ENCODE measurements at places on chromosomes 16 and 17. TPM values are rescaled to one million over a fixed set of nuclear protein-coding genes. Genes with fewer than 3 reads are reported as not detected.

DNA sequence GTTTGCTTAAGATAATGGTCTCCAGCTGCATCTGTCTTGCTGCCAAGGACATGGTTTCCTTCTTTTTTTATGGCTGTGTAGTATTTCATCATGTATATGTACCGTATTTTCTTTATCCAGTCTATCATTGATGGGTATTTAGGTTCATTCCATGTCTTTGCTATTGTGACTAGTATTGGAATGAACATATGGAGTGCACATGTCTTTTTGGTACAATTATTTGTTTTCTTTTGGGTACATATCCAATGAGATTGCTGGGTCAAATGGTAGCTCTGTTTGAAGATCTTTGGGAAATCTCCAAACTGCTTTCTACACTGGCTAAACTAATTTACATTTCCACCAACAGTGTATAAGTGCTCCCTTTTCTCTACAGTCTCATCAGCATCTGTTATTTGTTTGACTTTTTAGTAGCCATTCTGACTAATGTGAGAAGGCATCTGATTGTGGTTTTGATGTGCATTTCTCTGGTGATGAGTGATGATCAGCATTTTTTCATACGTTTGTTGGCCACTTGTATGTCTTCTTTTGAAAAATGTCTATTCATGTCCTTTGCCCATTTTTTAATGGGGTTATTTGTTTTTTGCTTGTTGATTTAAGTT lies 66.2 kb downstream of the TNFRSF13B start:
- H3K27me3 ChIP-seq, result no peaks in the 10 kb centered on the region
- H3K36me3 ChIP-seq, result no peaks in the 10 kb centered on the region
- no peak overlapping the region for H3K27ac ChIP-seq
- H3K4me3 ChIP-seq, result no peak overlapping the region
- peaks cover 4% of the 10 kb centered on the region for H3K4me1 ChIP-seq

DNA sequence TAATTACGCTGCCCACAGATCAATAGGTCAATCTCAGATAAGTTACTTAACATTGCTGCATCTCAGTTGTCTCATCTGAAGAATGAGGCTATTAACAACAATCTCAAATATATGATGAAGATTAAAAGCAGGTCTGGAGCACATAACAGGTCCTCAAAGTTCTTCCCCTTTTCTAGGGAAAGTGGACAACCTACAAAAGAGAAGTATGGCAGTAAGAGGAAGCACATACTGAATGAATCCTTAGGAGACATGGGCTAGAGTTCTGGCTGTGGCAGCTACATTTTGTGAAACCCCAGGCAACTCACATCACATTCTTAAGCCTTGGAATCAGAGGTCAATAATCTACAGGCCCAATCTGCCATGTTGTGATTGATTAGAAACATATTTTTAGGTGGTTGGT lies 180.6 kb downstream of the PCTP start:
- H3K27ac ChIP-seq, result no peak overlapping the region
- DNase-seq, result no peak
- H3K4me1 ChIP-seq, result peaks cover 2% of the 10 kb centered on the region
- no peaks in the 10 kb centered on the region for H3K27me3 ChIP-seq

- peaks cover 92% of the 10 kb centered on the region for H3K36me3 ChIP-seq
- no peak overlapping the region for H3K27ac ChIP-seq
- H3K27me3 ChIP-seq, result no peaks in the 10 kb centered on the region
- H3K4me1 ChIP-seq, result no peaks in the 10 kb centered on the region
- no peak for DNase-seq
These were observed 66.9 kb upstream of the GSG1L start for GRCh38 chr16:28130099-28131088.

TPSD1 gene
- not detected for total RNA-seq

ARHGAP44 gene
- 9.9 TPM for total RNA-seq

GRCh38 chr17:34709158-34709754 lies 129.9 kb downstream of the TMEM132E start:
- no peak overlapping the region for H3K4me3 ChIP-seq
- H3K4me1 ChIP-seq, result no peaks in the 10 kb centered on the region
- peak; percentile 17 for DNase-seq
- H3K27ac ChIP-seq, result no peak overlapping the region
- H3K36me3 ChIP-seq, result no peaks in the 10 kb centered on the region

DNAI2 gene
- not detected for total RNA-seq

DNA sequence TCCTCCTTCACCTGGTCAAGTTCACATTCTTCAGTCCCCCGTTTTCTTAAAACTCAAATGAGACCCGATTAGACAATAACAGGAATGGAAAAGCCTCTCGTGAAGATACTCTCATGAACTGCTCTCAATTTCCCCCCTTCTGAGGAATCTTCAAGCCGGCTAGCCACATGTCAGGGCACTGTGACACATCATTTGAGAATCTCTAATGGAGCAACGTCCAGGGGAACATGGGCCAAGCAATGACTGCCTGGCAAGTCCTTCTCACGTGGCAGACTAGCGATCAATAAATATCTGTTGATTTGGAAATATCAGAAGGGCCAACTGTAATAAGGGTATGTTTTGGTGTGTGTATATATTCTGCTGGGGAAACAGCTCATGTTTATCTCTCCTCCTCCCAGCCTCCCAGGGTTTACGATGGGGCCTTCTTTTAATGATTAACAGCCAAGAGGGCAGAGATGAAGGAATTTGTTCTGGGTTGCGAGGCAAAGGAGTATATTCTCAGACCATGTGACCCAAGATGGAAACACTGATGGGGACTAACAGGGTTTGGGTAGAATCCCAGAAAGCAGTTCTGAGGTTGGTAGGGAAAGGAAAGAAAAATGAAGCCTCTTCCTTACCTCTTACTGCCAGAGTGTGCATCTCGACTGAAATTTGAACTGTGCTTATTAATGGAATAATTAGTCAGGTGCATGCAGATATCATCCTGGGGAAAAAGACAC lies 21.4 kb downstream of the TTLL6 start:
- no peak overlapping the region for H3K27ac ChIP-seq
- no peaks in the 10 kb centered on the region for H3K27me3 ChIP-seq
- H3K36me3 ChIP-seq, result no peaks in the 10 kb centered on the region
- H3K4me1 ChIP-seq, result no peaks in the 10 kb centered on the region
- no peak overlapping the region for H3K4me3 ChIP-seq
- DNase-seq, result no peak

DNA sequence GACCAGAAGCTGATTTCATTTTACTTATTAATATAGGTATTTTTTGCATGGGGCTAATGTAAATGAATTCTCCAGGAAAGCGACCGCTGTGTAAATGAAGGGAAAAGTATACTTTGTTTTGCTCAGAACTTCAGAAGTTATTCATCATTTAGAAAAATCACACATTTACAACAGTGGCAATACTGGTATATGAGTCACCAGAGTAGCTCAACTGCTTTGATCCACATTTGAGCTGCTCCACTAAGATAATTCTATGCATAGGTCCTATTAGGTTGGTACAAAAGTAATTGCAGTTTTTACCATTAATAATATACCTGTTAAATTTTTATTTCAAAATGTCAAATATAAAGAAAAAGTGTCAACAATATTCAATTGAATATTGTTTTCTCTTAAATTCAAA lies 22.9 kb upstream of the DYNLRB2 start:
- H3K27ac ChIP-seq, result no peak overlapping the region
- H3K36me3 ChIP-seq, result no peaks in the 10 kb centered on the region
- no peaks in the 10 kb centered on the region for H3K27me3 ChIP-seq
- H3K4me1 ChIP-seq, result no peaks in the 10 kb centered on the region
- no peak overlapping the region for H3K4me3 ChIP-seq
- no peak for DNase-seq

DNA sequence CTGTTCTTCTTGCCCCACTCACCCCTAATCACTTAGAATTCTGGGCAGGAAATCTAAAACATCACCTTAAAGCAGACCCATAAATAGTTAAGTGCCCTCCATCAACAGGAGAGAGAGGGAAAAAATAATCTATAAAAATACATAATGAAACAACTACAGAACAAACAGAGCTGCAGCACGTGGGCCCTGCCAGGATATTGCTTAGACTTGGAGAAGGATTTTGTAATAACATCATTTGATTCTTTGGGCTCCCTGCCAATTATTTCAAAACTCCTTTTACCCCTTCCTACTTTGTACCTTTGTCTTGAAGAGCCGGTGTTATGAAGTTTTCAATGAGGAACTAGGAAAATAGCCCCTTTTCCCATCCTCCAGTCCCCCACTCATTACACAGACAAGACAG lies 130.6 kb upstream of the TOX3 start:
- no peak overlapping the region for H3K27ac ChIP-seq
- H3K36me3 ChIP-seq, result no peaks in the 10 kb centered on the region
- no peak for DNase-seq
- H3K4me3 ChIP-seq, result no peak overlapping the region
- no peaks in the 10 kb centered on the region for H3K27me3 ChIP-seq

SOX15 gene
- total RNA-seq, result 7.7 TPM

- H3K36me3 ChIP-seq, result peaks cover 75% of the 10 kb centered on the region
- no peaks in the 10 kb centered on the region for H3K27me3 ChIP-seq
- H3K4me3 ChIP-seq, result no peak overlapping the region
- H3K27ac ChIP-seq, result no peak overlapping the region
- no peak for DNase-seq
These were observed 5.1 kb downstream of the B3GNT9 start for GRCh38 chr16:67145746-67146145.

CNTNAP4 gene
- total RNA-seq, result not detected

GRCh38 chr17:50465171-50465570 lies 3.5 kb downstream of the CHAD start:
- no peak overlapping the region for H3K27ac ChIP-seq
- no peak overlapping the region for H3K4me3 ChIP-seq
- H3K4me1 ChIP-seq, result peaks cover 3% of the 10 kb centered on the region
- peaks cover 12% of the 10 kb centered on the region for H3K27me3 ChIP-seq

- H3K27ac ChIP-seq, result no peak overlapping the region
- H3K4me1 ChIP-seq, result no peaks in the 10 kb centered on the region
- DNase-seq, result no peak
- no peak overlapping the region for H3K4me3 ChIP-seq
These were observed 24.6 kb downstream of the NECAB2 start for GRCh38 chr16:83992624-83993023.

DNA sequence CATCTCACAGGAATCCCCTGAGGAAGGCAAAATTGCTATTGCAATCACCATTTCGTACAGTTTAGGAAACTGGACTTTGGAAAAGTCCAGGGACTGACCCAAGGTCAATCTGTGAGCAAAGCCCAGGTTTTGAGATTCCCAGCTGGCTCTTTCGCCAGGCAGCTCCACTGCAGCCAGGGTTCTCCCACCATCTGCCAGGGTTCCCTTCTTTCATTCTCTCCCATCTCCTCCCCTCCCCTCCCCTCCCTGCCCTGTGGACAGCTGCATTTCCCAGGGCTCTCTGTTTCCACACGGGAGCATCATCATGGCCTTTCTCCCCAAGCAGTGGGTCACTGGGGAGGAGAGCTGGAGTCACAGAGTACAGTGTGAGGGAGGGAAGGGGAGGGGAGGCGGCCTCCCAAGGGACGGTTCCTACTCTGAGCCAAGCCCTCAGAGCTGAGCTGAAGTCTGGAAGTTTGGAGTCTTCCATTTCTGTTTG lies 11.9 kb upstream of the GSDMA start:
- H3K27ac ChIP-seq, result no peak overlapping the region
- DNase-seq, result no peak
- H3K27me3 ChIP-seq, result no peaks in the 10 kb centered on the region

- H3K27me3 ChIP-seq, result no peaks in the 10 kb centered on the region
- no peak overlapping the region for H3K27ac ChIP-seq
These were observed 847 bp downstream of the ZDHHC7 start for GRCh38 chr16:85010446-85010930.

All from H9 (cell line).